ENCODE measurements at places on chromosomes 4 and X.

DNA sequence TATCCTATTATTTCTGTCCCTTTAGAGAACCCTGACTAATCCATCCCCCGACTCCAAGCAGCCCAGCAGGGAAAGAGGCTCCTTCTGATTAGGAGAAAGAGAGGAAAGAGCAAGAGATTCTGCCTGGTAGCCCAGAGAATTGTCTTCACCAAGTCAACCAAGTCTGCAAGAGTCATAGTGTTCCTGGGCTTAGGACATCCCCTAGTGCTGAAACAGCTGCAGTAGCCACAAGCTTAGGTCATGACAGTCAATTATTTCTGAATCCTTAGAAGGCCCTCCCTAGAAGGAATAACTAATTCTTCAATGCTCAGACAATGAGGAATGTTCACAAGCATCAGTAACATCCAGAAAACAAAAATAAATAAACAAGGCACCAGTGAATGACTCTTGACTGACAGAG lies 480.3 kb upstream of the GRIA3 start:
- no peak for DNase-seq

DNA sequence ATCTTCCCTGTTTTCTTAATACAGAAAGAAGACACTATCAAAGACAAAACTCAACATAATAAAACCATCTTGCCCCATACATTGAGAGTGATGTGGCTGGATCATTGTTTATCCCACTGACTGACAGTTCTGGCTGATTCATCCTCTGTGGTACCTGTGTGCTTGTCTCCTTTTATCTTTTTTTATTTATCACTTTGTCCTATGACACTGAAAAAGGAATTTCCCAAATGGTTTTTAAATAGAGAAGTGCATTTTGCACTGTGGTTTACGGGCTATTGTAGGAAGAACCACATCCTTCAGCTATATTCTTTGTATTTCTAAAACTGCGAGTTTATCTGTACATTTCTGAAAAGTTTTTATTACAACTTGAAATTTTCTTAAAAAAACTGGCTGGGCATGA lies 15.0 kb downstream of the TTC29 start:
- no peak for DNase-seq

- DNase-seq = no peak
These were observed 94.9 kb downstream of the ENPP6 start for GRCh38 chr4:184122631-184123408.

GRCh38 chrX:348461-349117 lies 30.0 kb upstream of the GTPBP6 start:
- peak; percentile 25 for DNase-seq

- DNase-seq = no peak
These were observed 140.2 kb downstream of the STIM2 start for GRCh38 chr4:27000820-27001219.

DNA sequence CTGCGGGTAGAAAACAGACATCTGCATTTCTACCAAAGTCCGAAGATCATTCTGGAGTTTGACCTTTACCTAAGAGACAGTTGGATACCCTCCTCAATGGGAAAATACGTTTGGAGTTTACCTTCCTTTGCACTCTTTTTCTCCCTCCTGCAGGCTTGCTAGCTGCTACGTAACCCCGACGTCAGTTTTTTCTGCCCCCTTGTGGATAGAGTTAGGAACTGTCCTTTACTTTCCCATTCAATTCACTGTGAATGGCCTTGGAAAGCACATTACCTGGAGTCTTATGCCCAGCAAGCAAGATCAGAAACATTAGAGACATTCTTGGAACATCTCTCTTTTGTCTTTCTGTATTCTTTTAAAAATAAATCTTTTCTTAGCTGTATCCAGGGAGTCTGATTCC lies 250.7 kb downstream of the NAP1L3 start:
- no peak for DNase-seq

DNA sequence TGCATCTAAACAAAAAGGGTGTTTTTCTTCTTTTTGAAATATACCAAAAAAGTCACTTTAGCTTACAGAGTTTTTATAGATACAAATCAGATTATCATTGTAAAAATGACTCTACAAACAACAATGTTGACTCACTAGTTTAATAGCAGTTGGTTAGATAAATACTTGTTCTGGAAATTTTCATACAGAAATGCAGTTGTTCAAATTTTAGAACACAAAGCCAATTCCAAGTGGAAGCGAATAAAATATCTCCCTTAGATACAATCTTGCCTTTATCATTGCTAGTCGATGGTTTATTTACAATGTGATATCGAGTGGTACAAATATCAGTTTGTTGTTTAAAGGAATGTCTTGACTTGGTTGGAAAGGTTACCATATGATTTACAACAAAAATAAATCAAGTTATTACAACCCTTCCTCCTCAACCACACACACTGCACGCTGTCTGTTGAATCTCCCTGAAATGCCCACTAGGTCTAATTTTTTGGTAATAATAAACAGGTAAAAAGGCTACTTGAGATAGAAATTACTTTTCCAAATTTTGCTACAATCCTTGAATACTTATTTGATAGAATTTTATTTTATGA lies 114.8 kb downstream of the CDS1 start:
- DNase-seq = no peak

Data from heart left ventricle (tissue), 16 donors.